ENCODE measurements at places on chromosomes 7 and 10.

DNA sequence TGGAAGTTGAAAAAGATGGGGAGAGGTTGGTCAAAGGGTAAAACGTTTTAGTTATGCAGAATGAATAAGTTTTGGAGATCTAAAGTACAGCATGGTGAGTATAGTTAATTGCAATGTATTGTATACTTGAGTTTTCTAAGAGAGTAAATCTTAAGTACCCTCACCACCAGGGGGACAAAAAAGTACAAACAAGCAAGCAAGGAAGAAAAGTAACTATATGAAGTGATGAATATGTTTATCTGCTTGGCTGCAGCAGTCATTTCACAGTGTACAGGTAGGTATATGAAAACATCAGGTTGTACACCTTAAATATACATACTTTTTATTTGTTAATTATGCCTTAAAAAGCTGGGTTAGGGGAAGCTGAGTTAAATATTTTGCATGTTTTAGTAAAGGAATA, 157.3 kb downstream of the PCLO start:
- no peak for DNase-seq

DNA sequence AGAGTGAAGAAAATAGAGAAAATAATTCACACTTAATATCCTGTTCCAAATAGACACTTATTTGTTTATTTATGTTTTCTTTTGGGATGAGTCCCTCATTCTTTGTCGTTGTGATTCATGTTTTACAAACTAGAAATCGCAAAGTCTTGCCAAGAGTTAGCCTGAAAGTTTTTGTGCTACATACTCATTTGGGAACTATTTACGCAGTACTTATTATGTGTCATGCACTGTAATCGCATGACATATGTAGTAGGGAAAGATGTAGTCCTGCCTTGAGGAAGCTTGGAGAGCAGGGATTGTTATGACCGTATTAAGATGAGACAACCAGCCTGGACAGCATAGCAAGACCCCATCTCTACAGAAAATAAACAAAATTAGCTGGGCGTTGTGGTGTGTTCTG, 189.3 kb downstream of the ABCA13 start:
- DNase-seq: no peak

DNA sequence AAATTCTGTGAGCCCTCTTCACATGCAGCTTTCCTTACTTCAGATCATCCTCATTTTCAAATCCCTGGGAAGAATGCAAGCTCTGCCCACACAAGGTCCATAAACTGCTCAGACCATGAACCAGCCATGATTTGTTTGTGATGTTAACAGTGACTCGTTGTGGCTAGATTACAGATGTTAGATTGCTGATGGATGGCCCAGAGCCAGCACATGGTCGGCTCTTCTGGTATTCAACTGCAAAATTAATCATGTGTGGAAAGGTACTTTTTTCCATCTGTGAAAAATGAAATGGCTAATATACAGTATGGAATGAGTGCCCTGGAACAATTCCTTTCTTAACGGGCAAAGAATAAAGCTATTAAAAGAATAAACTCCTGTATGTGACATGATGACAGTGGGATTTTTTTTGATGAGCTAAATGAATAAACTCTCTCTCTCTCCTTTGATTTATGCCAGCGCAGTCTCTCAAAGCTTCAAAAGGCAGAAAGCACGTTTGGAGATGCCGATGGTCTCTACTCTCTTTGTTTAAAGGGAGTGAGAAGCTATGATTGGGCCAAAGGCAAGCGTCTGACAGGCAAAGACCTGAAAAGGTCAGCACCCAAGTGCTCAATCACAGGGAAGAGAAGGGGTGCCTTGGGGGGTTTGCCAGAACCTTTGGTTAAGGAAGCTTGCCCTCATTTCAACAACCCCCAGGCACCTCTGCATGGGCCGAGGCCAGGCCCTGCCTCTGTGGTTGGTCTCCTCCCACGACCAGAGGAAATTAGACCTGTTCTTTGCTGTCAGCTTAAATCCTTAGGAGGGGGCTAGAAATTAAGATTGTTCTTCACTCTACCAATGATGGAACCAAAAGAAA, 444.0 kb upstream of the NFE2L3 start:
- DNase-seq: no peak

DNA sequence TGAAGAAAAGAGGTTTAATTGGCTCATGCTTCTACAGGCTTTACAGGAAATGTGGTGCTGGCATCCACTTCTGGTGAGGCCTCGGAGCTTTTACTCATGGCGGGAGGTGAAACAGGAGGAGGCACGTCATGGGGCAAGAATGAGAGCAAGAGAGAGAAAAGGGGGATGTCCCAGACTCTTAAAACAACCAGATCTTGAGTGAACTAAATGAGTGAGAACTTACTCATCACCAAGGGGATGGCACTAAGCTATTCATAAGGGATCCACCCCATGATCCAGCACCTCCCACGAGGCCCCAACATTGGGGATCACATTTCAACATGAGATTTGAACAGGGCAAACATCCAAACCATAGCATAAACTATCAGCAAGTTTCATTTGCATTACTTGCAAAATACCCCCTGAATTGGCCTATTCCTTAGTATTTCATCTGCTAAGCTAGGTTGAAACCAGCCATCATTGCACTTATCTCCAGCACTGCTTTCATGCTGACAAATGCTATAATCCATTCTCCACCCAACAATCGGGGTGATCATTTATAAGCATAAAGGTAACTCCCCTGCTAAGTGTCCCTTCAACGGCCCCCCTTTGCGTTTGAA, 179.0 kb downstream of the NOC3L start:
- DNase-seq: no peak

DNA sequence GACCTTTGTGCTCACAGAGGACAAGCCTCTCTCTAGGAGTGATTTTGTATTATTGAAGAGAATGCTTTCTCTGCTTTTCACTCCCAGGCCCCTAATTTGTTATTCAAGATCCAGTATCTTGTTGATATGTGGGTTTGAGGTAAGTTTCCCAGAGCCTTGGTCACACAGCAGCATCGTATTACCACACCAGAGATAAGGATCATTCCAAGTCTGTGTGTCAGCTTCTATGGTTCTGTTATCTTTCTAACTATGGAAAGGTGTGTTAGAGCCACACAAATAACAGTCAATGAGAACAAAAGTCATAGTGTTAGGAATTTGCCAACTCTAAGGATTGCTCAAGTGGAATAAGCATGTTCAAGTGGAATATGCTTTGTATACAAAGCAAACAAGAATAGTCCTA, 1208.3 kb downstream of the GATA3 start:
- no peak for DNase-seq
